ENCODE measurements at places on chromosomes 6 and 20.

- no peak for DNase-seq
Measured at GRCh38 chr20:44566018-44566417, 16.4 kb upstream of the PKIG start.

GRCh38 chr6:100121854-100122609, 128.0 kb upstream of the MCHR2 start:
- no peak for DNase-seq

DNA sequence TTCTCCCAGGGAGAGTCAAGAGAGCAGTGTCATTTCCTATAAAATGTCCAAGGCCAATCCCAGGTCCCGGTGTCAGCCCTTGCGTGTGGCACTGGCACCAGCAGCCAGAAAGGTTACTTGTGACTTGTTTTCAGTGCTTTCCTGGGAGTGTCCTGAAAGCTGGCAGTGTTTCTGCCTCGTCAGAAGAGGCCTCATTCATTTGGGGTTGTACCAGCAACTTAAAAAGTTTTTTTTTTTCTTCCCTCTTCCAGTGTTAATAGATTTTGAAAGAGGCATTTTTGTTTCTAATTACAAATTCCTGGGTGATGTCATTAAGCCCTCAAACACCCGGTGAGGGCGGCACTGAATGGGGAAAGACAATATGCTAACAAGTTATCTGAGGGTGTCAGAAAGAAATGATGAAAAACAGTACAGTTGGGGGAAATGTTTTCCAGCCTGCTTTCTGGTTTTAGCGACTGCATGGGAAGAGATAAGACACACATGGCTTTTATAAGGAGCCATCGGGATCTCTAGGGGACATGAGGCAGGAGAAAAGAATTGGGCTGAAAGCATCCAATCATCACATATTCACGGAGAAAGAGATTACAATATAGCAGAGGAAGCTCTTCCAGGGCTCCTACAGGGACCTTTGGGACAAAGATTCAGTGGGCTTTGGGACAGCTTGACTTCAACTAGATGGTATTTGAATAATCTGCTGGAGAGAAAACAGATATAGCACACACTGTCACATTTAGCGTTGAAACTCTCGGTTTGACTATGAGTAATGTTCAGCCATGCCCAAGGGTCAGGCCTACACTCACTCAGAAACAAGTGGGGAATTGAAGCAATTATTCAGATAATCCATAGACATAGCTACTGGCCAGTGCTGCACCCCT, 153.0 kb downstream of the BCAS1 start:
- DNase-seq, result no peak

DNA sequence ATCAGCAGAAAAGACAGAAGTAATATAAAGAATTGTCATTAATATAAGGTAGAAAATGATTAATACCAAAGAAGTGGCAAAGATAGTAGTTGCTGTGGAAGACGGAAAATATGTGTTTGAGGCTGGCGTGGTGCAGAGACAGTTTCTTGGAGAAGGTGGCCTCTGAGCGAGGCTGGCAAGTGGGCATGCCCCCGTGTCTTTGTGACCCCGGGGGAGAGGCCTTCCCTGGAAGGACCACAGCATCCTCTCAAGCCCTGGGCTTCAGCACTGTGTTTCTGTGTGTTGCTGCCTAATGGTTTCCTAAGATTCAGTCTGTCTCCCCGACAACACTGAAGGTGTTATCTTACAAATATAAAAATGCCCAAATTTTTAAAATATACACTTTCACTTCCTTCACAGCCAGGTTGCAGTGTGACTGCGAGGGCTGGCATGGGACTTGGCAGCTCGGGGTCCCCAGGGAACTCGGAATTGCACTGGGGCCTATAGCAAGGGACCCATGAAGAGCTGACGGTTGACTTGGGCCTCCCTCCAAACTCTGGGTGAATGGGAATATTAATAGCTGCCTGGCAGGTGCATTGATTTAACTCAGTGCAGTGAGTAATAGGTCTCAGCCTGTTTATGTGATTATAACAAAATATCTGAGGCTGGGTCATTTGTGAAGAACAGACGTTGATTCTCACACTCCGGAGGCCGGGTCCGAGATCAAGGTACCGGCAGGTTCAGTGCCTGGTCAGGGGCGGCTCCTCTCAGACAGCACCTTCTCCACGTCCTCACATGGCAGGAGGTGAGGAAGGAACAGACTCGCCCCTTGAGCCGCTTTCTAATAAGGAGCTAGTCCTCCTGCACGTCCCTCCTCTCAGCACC, 47.4 kb upstream of the AFDN start:
- no peak for DNase-seq

DNA sequence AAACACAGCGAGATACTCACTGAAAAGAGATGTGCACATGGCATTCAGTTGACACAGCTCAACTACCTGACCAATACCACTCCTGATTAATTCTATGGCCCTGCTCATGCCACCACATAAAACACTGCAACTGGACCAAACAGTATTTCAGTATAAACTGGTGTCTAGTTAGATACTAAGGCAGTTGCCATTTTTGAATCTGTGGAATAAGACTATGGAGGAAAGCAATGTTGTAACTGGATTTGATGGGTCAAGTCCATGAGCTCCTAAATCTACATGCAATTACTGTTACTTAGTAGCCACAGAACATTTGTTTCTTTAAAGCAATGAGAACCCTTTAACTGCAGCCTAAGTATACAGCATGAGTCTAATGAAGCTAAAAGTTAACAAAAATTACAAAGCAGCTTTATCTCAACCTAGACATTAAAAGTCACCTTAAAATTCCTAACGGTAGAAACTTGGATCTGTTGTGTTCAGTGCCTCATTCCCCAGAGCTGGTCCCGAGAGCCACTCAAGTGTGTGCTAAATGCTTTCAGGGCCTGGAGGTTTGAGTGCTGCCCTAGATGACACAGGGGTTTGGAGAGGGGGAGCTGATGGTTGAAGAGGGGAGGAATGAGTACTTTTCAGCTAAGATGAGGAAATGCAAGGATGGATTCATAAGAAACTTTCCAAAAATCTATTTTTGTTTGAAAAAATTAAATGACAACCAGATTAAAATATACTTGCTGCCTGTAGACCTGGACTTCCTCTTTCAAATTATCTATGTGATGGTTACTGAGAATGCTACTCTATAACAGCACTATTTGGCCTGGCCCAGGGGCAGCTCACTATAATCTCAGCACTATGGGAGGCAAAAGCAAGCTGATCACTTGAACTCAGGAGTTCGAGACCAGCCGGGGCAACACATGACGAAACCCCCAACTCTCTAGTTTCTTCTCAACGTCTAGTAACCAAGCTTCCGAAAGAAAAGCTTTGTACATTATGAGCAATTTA, 15.6 kb downstream of the SNX5 start:
- DNase-seq, result no peak

- DNase-seq, result no peak
Measured at GRCh38 chr20:17935186-17935585, 33.4 kb downstream of the SNX5 start.

- no peak for DNase-seq
Measured at GRCh38 chr20:19211661-19212468, 577 bp upstream of the SLC24A3 start.

- no peak for DNase-seq
Measured at GRCh38 chr6:13767121-13767808, 47.1 kb downstream of the MCUR1 start.

DNA sequence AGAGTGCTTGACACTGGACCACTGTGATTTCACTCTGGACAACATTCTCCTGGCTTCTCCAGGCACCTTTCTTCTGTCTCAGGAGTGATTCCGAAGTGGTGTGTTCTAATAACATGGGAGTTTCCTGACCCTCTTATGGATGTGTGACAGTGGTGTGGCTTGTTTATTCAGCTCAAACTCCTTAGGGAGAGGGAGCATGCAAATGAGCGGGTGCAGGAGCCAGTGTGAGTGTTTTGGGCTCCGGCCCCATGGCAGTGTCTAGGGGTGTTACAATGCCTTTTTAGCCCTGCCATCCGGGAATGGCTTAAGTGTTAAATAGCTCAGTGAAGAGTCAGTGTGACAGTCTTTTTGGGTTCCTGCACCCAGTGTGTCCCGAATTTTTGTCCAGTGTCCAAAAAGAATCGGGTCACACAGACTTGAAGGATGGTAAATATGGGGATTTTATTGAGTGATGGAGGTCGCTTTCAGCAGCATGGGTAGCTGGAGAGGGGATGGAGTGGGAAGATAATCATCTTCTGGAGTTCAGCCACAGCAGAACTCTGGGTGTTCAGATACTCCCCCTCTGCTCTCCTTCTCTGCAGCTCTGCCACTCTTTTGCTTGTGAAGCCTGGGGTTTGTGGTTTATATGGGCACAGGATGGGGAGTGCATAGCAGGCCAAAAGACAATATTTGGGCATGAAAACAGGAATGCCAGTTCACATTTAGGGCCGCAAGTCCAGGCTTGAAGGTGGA, 928.9 kb upstream of the CITED2 start:
- no peak for DNase-seq

- DNase-seq, result no peak
Measured at GRCh38 chr20:19113343-19113930, 99.0 kb upstream of the SLC24A3 start.

GRCh38 chr6:116278854-116279231, 887 bp downstream of the TSPYL1 start:
- no peak for DNase-seq

DNA sequence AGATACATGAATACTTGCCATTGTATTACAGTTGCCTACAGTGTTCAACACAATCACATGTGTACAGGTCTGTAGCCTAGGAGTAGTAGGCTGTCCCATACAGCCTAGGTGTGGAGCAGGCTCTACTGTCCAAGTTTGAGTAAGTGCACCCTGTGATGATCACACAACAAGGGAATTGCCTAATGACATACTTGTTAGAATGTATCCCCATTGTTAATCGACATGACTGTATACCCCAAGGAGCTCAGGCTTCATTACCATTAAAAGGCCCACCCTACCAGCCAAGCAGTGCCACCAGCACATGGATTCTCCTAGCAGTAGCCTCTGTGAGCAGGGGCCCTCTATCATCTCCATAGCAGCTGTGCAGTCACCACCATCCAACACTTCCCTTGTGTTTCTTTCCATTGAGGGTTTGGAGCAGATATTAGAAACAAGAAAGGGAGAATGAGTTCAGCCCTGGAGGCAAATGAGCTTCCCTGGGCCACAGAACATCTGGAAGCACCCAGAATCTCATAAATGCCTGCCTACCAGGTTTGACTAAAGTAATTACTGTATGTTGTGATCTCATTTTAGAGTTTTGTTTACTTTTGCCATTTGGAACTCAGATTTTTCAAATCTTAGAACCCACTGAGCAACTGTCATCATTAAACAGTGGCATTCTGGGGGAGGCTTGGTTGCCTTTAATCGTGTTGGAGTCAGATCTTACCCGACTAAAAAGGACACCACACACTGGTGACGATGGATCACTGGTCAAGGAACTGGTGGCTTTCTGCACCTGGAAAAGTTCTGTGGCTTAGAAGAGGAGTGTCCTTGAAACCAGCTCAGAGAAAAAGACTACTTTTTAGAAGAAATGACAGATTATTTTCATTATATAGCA, 104.9 kb downstream of the TULP4 start:
- no peak for DNase-seq

GRCh38 chr6:150076196-150076893, 7.4 kb upstream of the ULBP3 start:
- DNase-seq, result no peak

GRCh38 chr6:148997865-148998264, 251.0 kb downstream of the UST start:
- DNase-seq, result no peak

DNA sequence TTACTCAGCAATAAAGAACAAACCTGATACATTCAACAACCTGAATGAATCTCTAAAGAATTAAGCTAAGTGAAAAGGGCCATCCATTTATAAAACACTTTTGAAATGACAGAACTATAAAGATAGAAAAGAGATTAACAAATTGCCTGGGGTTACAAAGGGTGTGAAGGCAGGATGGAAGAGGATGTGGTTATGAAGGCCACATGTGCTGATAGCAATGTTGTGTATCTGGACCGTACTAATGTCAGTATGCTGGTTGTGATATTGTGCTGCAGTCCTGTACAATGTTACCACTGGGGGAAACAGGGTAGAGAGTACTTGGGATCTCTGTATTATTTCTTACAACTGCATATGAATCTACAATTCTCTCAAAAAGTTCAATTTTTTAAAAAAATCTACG, 36.4 kb downstream of the ELOVL5 start:
- no peak for DNase-seq

DNA sequence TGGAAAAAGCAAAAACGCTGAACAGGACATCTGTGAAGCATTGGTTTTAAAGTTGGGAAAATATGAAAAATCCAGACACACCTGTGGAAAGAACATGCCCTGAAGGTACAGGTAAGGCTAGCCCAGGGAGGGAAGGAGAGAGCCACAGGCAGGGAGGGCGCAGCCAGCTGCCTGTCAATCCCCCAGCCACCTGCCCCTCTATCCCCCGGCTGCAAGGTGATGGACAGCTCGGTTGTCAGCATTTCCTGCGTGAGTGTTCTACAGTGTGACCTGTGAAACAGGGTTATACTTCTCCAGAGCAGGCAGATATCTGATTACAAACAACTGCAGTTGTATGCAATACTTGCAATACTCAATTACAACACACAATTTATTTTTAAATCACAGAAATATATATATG, 358.1 kb downstream of the SMOC2 start:
- no peak for DNase-seq

GRCh38 chr6:130933712-130934200, 106.5 kb downstream of the SMLR1 start:
- no peak for DNase-seq

- no peak for DNase-seq
Measured at GRCh38 chr6:87968435-87969278, 79.0 kb upstream of the SPACA1 start.

- DNase-seq, result no peak
Measured at GRCh38 chr6:20744911-20745557, 210.8 kb downstream of the CDKAL1 start.

DNA sequence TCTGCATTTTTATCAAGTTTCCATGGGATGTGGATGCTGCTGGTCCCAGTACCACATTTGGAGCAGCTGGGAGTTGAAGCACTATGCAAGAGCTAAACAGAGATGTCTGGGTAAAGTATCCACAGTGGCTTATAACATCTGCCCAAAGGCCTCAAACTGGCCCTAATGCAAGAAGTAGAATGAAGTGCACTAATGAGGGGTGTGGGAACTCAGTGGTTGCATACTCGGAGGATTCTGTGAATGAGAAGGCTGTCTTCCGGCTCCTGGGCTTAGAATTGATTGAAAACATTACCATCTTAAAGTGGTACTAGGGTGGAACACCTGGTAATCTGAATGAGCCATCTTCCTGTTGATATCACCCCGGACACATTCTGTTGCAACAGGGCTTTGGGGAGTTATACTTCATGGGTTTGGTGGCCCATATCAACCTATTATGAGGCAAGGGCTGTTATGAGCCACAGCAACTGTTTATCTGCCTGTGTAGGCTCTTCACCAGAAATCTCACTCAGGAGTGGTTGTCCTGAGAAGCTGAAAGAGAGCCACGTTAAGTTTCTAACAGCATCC, 54.7 kb upstream of the SNRPB2 start:
- no peak for DNase-seq

GRCh38 chr20:50009521-50010454, 27.0 kb downstream of the SNAI1 start:
- DNase-seq, result no peak

GRCh38 chr6:34513646-34514045, 42.5 kb downstream of the SPDEF start:
- DNase-seq, result no peak

All from KG1 (cell line).